GM23338 (cell line): ENCODE measurements at places on chromosomes 1 and 21.

- no peak for DNase-seq
Observed at GRCh38 chr1:15852036-15852827, 4.7 kb downstream of the SPEN start.

GRCh38 chr1:47351305-47351704, 17.7 kb downstream of the CMPK1 start:
- no peak for DNase-seq

GRCh38 chr1:116492358-116492811, 78.4 kb downstream of the CD58 start:
- DNase-seq: no peak

GRCh38 chr1:111729946-111730681, 9.1 kb downstream of the INKA2 start:
- DNase-seq: no peak

- no peak for DNase-seq
Observed at GRCh38 chr1:183327434-183328290, 90.5 kb downstream of the NMNAT2 start.

DNA sequence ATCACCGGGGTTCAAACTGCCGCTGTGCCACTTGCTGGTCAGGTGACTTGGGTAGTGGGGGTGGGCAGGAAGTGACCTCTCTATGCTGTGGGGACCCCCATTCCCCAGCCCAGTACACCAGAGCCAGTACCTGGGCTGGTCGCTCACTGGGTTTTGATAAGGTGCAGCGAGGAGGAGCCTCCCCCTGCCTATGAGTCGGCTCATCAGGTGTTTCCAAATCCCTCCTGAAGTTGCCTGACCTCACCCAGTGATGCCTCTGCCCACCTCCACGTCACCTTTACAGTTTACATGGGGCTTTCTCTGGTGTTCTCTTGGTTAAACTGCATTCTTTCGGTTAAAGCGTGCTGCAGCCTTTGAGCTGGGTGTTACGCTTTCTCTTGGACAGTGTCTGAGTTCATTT, 58.2 kb downstream of the ARHGEF10L start:
- DNase-seq: no peak

DNA sequence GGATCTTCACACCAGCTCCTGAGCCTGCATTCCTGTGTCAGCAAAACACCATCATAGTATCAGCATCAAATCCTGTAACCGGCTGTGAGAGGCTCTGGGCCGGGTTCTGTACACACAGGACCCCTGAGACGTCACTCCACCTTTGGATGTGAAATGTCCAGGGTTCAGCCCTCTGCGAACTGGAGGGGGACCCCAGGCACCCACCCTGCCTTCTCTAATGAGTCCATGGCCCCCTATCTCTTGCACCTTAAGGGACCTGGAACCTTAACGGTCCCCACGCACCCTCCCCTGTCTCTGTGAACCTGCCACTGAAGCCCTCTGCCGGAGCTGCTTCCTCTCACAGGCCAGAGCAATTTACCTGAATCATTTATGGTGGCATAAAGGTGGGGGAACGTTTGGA, 257.8 kb downstream of the NPHP4 start:
- DNase-seq: no peak

DNA sequence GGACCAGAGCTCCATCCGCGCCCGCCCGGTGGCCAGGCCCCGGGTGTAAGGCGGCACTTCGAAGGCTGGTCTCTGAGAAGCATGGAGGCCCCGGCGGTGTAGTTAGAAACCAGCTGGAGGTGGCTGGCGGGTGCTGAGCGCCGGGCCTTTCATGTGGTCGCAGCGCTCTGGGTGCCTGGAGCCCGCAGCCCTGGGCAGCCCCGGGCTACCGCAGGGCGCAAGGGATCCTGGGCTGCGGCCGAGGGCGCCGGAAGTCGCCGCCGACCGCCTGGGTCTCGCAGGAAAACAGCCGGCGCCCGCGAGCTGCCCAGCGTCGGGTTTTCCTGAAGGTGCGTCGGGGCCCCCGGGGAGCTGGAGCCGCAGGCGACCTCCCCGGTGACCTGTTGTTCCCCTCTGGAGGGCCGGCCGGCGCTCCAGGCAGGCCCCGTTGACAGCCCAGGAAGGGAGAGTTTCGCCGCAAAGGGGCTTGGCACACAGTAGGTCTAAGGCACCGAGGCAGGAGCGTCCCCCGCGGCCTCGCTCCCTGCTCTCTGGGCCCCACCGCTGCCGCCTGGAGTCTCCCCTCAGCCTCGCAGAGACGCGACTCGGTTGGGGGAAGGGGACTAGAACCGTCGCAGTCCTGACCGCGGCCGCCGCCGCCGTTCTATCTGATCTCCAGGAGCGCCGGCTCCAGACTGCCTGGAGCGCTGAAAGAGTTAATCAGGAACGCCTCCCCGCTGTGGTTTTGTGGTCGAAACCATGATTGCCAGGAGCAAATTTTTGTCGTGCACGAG, 2.7 kb downstream of the GRHL3 start:
- DNase-seq: peak; percentile 78

DNA sequence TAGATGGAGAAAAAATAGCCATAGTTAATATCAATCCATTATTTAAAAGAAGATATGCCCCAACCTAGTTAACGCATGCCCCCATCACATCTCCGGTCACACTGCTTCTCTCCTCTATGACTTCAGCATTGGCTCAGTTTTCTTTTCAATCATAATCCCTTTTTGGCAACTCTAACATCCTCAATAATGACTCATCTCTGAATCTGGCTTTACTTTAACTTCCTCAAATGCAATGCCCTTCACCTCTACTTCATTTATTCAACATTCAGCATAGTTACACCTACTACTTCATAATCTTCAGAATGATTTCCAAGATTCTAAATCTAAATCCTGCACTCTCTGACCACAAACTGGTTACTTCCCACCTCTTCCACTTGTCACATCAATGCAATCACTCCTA, 417.3 kb downstream of the USH2A start:
- DNase-seq: no peak

DNA sequence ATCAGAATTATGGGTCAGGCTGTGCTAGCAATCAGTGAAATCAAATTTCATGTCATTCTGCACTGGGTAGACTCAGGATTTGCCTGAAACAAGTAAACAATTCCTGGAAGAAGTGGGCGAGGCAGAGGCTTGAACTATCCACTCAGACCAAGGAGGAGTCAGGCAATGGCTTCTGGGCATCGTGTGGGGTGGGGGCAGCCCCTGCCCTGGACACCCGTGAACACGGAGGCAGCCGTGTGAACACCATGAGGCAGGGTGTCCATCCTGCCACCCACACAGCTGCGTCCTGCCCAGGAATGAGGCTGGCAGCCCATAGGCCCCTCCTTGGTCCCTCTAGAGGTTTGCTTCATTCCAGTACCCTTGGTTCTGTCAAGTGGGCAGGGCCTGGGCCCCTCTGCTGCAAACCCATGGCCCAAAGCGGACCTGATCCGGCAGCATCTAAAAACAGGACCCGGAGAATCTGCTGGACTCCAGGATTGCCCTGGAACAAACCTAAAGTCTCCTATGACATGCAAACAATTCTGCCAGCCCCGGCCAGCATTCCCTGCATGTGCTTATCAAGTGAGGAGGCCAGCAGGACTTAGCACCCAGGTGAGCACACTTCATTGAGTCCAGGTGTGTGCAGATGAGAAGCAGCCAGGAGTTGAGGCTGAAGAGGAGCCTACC, 69.5 kb downstream of the PDE9A start:
- DNase-seq: no peak

DNA sequence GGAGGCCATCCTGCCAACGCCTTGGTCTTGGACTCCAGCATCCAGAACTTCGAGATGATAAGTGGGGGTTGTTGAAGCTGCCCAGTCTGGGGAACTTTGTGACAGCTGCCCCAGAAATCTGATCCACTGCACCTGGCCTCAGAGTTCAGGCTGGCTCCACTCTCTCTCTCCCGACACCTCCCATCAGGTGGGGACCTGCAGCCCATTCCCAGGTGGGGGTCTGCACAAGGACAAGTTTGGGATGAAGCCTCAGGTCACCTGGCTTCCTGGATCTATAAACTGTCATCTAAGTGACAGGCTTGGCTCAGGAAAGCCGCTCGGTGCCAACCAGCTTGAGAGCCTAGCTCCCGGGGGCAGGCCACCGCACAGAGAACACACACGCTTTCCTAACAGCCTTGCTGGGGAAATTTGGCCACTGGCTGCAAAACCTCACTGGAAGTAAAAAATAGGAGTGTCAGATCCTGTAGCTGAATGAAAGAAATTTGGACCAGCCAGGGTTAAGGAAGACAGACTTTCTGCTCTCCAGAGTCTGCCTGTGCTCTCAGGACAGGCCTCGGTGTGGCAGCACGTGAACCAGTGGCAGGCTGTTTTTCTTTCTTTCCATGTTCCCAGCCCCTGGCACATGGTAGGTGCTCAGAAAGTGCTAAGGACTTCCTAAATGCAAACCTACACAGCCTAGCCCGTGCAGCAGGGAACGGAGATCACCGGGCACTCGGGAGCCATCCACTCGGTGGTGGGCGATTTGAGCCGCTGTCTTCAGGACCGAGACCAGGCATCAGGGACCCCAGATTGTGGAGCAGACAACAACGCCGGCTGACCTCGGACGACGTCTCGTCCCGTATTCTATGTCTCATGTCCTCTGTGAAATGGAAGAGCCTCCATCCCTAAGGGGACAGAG, 42.6 kb upstream of the LBR start:
- DNase-seq: no peak

GRCh38 chr21:41772351-41773080, 5.7 kb upstream of the RIPK4 start:
- DNase-seq: no peak

DNA sequence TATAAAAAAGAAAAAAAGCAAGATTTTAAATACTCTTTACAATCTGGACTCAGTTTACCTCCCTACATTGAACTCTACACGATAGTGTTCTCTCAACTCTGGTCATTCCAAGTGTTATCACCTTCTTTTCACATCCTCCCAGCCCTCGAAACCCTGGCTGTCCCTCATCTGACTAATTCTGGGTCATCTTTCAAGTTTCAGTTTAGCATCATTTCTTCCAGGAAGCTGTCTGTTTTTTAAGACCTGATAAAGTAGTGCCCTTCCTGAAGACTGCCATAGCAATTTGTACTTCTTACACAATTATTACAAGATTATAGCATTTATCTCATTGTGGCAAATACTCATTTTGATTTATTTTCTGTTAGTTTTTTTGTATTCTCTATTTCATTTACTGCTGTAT, 1.2 kb downstream of the ALG14 start:
- no peak for DNase-seq

GRCh38 chr1:14783592-14783886, 185.1 kb downstream of the KAZN start:
- DNase-seq: no peak

DNA sequence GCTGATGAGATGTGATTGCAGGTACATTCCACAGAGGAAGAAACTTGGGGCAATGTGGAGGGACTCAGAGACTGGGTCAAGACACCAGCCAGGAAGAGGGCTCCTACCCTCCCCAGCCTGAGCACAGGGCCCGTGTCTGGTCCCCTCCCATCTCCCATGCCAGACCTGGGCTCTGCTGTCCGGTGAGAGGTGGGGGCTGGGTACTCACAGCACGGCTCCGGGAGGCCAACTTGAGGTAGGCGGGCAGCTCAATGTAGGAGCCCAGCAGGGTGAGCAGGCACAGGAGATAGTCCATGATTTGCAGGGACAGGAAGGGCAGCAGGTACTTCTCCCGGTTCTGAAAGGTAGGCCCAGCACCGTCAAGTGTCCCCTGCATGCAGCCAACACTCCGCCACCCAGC, 16.2 kb upstream of the MATN1 start:
- no peak for DNase-seq

DNA sequence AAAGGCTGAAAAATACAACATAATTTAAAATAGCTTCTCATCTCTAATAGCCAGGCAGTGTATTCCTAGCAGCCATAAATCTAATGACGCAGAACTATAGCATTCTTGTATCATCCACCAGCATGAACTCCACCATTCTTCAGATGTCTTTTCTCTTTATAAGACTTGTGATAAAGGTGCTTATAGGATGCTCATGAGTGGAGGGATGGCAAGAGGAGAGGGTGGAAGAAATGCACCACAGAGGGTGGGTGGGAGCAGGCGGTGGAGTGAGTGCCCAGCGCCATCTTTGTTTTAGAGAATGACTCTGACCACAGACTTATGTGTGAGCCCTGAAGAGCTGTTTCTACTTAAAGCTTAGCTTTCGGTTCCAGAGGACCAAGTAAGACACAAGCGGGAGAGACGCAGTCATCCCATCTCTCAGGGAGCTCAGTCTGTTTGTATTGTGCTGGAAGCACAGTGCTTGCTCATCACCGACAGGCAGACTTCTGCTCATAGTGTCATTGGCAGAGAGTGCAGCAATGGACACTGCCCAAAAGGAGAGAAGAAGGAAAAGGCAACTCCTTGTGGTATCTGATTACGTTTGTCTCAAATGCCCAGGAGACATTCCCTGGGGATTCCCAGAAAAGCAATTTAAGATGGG, 65.6 kb downstream of the KCNJ15 start:
- DNase-seq: no peak

GRCh38 chr1:17865912-17866739, 111.0 kb downstream of the ACTL8 start:
- no peak for DNase-seq

GRCh38 chr1:1068517-1069055, 5.5 kb downstream of the RNF223 start:
- peak; percentile 52 for DNase-seq

DNA sequence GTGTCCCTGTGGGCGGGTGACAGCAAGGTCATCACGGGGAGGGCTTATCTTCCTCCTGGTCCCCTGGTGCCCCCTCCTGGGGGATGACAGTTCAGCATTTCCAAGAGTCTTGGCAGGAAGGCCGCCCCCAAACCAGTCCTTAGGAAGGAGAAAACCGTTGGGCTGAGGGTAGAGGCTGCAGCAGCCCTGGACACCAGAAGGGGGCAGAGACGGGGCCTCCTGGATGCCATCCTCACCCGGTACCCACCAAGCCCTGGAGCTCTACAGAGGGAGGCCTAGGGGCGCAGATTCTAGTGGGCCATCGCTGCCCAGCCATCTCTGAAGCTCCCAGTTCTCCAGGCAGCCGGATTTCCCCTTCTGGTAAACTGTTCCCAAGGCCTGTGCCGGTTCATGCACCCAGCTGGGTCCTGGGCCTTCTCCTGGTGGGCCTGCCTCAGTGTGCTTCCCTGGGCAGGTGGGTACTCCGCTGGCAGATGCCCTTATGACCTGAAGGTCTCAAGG, 14.8 kb upstream of the ZNF669 start:
- peak; percentile 97 for DNase-seq

GRCh38 chr1:52057876-52058415, 1.9 kb downstream of the BTF3L4 start:
- DNase-seq: peak; percentile 32
